Right ventricle myocardium inferior (tissue), 1 donor: ENCODE measurements at places on chromosomes 12 and 14. TPM values are rescaled to one million over a fixed set of nuclear protein-coding genes. Genes with fewer than 3 reads are reported as not detected.
A peak's percentile ranks its signal among the peaks of the same experiment; 100 is the strongest.

- no peak for DNase-seq
Measured at GRCh38 chr12:60211244-60211643, 615.4 kb downstream of the SLC16A7 start.

GRCh38 chr14:102474934-102475333, 34.6 kb downstream of the ANKRD9 start:
- peak; percentile 92 for DNase-seq

GRCh38 chr12:120445911-120446843, at the start of the genes GATC and TRIAP1:
Gene GATC (plus strand): TSS chr12:120446444. CDS start chr12:120446481, 37 bp downstream.
Gene TRIAP1 (minus strand): TSS chr12:120446384. CDS start chr12:120446372, 12 bp downstream.
- DNase-seq: peak; percentile 93

HELB gene
- total RNA-seq: 0.89 TPM

- no peak for DNase-seq
Measured at GRCh38 chr12:30945443-30946164, 19.1 kb downstream of the TSPAN11 start.

ERP27 gene
- total RNA-seq: 0.19 TPM

SSPN gene
- 49.8 TPM for total RNA-seq

TCL1B gene
- not detected for total RNA-seq

KLRC1 gene
- not detected for total RNA-seq

BATF gene
- 0.84 TPM for total RNA-seq

GRCh38 chr12:98018836-98019235, 496.6 kb upstream of the TMPO start:
- no peak for DNase-seq

DNA sequence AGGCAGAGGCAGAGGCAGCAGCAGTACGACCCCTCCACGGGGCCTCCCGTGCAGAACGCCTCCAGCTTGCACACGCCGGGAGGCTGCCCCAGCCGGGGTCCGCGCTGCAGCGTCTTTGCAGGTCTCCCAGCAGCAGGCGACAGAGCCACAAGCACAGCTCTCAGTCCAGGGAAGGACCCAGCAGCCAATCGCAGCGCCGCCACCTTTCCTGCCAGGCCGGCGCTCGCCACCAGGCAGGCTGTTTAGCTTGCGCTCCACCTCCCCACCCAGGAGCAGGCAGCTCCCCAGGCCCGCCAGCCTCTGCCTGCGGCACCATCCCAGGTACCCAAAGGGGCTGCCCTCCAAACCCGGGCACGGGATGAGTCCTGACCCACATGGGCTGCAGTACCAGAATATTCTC, 25.2 kb downstream of the DDX51 start:
- DNase-seq: no peak

GRCh38 chr14:77133720-77134338, 7.8 kb downstream of the ZDHHC22 start:
- DNase-seq: peak; percentile 76

DNA sequence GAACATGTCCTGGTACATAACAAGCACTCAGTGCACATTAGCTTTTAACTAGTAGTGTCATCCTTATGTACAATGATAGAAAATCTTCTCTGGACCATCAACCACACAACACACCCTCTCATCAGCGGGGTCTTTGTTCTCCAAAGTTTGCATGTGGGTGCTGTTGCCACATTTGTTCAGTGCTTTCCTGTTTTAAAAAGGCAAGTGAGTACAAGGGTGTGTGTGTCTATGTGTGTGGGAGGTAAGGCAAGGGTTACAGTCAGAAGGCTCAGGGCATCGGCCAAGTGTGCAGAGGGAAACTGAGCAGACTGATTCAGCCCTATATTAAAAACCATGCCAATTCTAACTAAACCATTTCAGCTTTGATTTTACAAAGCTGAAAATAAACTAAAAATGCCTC, 17.9 kb downstream of the KRT76 start:
- DNase-seq: no peak

RBP5 gene
- total RNA-seq: 0.54 TPM

DNA sequence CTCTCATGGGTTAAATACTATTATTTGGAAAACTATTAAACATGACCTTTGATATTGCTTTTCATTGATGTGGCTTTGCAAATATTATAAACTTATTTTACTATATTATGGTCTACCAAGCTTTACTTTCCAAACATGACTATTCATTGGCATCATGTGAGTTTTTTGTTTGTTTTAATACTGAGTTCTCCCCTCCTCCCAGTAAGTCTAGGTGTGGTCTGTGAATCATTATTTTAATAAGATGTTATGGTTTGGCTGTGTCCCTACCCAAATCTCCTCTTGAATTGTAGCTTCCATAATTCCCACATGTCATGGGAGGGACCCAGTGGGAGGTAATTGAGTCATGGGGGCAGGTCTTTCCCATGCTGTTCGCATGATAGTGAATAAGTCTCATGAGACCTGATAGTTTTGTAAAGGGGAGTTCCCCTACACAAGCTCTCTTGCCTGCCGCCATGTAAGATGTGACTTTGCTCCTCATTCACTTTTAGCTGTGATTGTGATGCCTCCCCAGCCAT, 80.0 kb downstream of the BORCS5 start:
- no peak for DNase-seq

DNA sequence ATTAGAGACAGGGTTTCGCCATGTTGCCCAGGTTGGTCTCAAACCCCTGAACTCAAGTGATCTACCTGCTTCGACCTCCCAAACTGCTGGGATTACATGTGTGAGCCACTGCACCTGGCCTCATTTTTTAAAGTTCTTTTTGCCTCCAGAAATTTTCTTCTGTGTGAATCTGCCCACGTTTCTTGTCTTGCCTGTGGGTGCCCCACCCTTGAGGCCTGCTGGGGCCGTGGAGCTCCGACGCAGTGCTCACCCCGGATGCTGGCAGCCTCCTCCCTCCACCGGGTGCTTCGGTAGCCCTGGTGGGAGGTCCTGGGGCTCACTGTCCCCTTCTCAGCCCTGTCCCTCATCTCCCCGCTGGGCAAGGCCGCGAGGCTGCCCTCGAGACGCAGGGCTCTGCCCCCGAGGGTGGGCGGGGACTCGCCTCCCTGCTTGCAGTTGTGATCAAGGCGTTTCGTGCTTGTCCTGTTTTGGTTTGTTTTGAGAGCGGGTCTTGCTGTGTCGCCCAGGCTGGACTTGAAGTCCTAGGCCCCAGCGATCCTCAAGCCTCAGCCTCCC, 19.5 kb upstream of the CRIP2 start:
- DNase-seq: peak; percentile 49

DNA sequence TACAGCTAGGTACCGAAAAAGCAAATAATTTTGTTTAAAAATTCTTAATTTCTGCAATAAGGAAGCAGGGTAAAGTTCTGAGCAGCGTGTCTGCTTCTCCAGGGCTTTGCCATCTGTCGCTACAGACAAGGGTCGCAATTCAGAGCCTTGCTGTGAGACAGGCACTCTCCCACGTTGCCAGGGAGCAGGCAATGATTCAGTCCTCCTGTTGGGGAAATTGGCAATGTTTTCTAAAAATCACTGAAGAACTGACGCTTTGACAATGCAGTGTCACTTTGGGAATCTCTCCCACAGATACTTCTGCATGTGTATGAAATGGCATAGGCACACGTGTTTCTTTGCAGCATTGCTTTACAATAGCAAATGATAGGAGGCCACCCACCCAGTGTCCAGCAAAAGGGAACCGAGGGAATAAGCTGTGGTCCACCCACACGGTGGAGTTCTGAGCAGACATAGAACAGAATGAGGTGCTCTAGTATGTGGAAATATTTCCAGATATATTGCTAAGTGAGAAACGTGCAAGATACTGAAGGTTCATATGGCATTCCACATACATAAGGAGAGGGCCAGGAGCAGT, 16.0 kb upstream of the HIP1R start:
- no peak for DNase-seq

LBHD2 gene
- total RNA-seq: not detected

DNA sequence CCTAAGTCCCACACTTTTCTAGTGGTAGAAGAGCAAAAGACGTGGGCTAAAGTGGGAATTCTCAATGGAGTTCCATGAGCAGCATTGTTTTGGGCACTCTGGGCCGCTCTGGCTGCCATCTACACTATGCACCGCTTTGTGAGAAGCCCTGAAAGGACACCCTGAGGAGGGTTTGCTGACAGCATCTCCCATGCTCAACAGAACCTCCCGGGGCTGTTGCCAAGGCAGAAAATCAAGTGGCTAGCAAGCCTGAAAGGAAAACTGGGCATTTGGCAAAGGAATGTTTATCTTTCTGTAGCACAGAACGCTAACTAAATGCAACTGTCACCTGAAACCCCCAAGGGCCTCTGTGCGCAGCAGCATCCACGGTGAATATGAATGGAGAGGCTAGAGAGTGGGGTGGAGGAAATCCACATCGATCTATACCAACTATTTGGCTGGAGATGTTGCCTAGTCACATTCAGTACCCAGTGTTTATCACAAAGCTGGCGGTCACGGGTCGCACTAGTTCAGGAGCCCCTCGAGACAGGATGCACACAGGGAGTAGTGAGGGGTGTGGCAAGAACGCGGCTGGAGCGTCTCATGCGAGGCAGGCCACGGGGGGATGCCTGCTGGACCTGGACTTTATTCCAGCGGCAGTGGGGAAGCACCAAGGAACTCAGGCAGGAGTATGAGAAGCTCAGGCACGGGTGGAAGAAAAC, 14.2 kb downstream of the APPL2 start:
- DNase-seq: no peak

HOXC10 gene
- total RNA-seq: not detected

GRCh38 chr14:34211732-34212131, 250.3 kb downstream of the SPTSSA start:
- no peak for DNase-seq

GRCh38 chr12:130549361-130549760, 166.7 kb downstream of the RIMBP2 start:
- DNase-seq: no peak

- no peak for DNase-seq
Measured at GRCh38 chr12:12720672-12721161, 3.5 kb downstream of the CDKN1B start.

GRCh38 chr12:47408171-47408871, 297.5 kb downstream of the RPAP3 start:
- no peak for DNase-seq

DNA sequence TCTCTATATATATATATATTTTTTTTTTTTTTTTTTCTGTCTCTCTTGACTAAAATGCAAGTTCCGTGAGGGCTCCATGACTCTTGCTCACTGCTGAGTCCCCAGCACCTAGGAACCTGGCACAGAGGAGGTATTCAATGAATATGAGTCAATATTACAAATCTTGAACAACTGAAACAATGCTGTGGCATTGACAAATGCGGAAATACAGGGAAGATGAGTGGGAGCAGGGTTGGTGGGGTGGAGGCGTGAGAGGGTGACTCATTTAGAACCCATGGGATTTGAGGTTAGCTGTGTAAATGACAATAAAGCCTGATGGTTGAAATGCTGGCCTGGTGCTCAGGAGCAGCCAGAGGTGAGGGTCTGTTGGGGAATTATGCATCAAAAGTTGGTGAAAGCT, 121.7 kb upstream of the FUT8 start:
- DNase-seq: no peak

- DNase-seq: no peak
Measured at GRCh38 chr14:27056586-27056985, 458.8 kb upstream of the NOVA1 start.

RAB3IP gene
- 25.6 TPM for total RNA-seq

DNA sequence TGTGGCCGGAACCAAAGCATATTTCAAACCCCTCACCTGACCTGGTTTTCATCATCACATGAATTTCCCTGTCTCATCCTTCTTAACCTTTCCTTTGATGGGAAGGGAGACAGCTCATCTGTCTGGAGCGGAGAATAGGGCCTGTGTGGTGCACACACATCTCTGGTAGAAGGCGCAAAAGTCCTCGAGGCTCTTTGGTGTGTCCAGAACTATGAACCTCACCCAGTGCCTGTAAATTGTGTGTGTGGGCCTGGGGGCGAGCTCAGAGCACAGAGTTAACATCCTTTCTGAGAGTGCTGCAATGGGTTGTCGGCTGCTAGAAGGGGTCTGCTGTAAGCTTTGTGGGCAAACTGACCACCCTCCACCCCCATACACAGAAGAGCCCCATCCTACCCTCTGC, 749 bp downstream of the GALNT6 start:
- DNase-seq: no peak

GRCh38 chr14:93682459-93682858, 105.8 kb downstream of the PRIMA1 start:
- no peak for DNase-seq

- no peak for DNase-seq
Measured at GRCh38 chr12:18932211-18932610, 194.3 kb downstream of the CAPZA3 start.

GRCh38 chr12:17609153-17609552, 480.8 kb downstream of the RERGL start:
- no peak for DNase-seq

LRTM2 gene
- total RNA-seq: not detected

STAB2 gene
- 0.11 TPM for total RNA-seq

RDH16 gene
- total RNA-seq: not detected

DNA sequence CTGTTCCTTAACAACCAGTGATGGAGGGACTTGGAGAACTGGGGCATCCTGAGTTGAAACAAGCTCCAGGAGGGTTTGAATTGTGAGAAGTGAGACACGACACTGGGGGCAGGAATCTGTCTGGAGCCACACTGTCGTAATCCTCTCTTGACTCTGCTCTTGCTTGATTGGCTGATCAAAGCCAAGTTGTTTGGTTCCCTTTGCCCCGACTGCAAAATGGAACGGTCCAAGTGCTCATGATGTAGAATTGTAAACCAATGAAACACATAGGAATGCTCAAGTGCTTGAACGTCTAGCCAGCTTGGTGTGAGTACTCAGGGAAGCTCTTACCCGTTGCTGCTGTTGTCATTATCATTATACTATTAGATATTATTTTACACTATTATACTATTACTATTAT, 98.1 kb downstream of the TMEM132C start:
- no peak for DNase-seq

GRCh38 chr12:10582704-10583103, 30.7 kb downstream of the MAGOHB start:
- DNase-seq: no peak

MYL2 gene
- total RNA-seq: 17,347 TPM

DNA sequence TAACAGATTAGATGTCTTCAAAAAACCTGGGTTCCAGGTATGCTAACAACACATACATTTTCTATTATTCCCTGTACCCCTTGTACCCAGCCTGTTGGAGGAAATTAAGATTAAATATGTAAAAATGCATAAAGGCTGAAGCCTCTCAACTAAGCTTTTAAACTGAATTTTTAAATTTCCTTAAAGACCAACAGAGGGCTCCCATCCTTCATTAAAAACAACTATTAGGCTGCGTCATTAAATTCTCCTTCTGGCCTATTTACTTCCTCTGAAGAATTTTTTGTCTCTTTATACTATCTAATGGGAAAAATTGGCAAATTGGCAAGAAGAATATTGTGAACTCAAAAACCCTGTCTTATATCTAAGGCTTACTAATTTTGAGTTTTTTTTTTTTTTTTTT, 21.8 kb downstream of the SENP1 start:
- DNase-seq: no peak

LMO3 gene
- total RNA-seq: 3.8 TPM

DNA sequence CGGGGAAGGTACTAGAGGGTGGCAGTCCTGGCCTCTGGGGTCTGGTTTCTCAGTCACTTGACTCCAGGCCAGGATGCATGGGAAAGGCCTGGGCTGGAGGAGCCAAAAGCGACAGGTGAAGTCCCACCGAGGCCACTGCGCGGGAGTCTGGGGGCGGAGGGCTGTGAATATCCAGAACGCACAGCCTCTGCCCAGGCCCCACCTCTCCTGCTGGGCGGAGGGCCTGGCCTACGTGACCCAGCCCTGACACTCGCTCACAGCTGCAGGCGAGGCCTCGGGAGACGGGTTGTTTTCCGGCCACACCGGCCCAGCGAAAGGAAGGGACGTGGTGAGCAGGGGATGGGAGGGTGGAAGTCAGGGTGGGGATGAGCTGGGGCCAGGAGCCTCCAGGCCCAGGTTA, 91.2 kb downstream of the RFLNA start:
- no peak for DNase-seq

- DNase-seq: no peak
Measured at GRCh38 chr12:109358154-109358869, 10.6 kb downstream of the MYO1H start.

GRCh38 chr12:117580015-117580717, 218.7 kb upstream of the NOS1 start:
- no peak for DNase-seq
